ENCODE measurements at places on chromosomes 4 and X.

DNA sequence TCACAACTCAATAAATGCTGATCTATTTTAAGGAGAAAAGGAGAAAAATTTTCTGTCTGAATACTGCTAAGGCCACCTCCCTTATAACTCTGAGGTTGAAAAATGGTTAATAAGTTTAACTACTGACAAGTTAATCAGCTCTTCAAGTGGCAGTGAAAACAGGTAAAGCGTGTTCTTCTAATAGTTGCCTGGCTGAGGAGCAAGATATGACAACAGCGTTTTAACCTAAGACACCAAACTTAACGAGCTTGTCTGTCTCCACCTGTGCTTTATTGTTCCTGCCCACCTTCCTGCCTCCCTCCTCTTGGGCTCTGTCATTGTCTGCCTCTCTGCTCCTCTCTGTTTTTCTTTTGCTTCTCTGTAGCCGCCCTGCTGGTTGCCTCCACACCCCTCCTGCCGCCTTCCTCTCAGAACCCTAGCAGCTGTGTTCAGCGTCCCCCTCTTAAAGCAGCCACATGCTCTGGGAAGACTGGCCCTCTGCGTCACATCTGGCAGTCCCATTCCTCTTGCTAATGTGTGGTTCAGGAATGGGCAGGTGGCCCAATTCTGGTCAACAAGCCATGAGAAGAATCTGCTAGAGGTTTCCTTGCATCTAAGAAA lies 4.3 kb upstream of the TSPAN5 start:
- DNase-seq: no peak

DNA sequence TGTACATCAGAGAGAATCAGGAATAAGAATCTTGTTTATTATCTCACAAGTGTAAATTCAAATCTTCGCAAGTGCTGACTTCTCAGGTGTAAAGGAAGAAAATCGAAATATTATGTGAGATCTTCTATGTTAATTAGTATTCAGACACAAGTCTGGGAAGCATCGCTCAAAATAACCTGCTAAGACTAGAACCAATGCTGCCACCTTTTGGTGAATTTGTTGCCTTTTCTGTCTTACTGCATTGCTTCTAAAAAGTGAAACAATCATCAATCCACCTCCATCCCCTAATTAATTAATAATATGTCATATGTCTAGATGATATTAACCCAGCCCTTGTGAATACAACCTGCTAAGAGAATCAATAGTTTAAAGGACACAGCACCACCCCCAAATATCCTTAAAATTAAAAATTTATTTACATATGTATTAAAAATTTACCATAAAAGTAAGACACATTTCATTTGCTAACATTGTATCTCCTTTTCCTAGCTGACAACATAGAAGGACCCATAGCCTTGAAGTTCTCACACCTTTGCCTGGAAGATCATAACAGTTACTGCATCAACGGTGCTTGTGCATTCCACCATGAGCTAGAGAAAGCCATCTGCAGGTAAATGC lies 3.5 kb downstream of the EPGN start:
- peak; percentile 60 for DNase-seq

DNA sequence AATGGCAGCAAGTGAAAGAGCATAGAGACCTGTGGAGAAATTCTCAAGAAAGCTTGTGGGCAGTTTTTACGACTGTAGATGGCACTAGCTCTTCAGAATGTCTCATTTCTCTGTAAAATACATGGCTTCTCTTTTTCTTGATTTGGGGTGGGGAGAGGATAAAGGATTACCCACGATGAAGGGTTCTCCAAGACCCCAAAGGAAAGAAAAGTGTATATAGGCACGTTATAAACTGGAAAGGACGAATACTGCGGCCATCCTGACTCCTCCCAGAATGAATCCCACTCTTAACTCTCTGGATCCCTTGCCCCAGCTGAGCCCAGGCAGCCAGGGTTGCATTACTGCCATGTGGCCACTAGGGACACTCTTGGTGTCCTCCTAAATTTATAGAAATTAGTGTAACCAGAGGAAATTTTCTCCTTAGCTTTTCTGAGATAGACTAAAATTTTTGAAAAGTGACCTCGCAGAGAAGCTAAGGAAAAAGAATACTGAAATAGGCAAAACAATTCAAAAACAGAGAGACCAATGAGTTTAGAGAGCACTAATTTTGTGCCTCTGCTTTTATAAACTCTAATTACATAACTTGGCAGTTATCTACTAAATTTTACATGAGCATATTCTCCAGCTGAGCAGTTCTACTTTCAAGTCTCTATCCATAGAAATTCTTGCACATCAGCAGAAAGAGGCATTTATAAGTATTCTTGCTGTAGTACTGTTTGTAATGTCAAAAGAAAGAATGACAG lies 37.8 kb upstream of the PCDH19 start:
- peak; percentile 13 for DNase-seq

GRCh38 chrX:15475021-15475420 lies 18.1 kb downstream of the PIR start:
- no peak for DNase-seq

DNA sequence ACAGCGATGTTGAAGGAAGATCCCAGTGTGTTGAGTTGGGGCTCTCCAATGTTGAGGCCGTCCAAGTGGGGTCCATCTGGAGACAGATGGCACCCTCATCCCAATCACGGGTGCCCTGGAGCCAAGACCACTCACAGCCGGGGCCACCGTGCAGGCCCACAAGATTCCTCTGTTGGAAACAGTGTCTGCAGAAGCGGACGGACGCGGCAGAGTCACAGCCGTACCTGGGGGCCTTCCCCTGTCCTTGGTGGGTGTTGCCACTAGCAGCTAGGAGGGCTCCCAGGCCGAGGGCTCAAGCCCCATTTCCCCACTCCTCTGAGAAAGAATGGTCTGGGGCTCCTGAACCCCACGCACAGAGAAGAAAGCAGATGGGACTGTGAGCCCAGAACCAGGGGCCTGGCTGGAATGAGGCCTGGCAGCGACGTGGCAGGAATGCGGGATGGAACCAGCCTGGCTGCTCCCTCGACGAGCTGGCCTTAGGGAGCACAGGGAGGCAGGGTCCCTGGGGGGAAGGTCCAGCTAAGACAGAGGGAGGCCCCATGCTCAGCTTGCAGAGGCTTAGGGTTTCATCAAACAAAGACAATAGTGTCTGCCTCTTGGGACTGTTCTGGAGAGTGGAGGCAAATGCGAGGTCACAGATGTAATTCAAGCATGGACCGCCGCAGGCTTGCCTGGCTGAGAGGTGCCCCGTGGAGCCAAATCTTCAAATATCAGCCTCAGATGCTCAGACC lies 228.9 kb downstream of the AFAP1 start:
- DNase-seq: no peak

DNA sequence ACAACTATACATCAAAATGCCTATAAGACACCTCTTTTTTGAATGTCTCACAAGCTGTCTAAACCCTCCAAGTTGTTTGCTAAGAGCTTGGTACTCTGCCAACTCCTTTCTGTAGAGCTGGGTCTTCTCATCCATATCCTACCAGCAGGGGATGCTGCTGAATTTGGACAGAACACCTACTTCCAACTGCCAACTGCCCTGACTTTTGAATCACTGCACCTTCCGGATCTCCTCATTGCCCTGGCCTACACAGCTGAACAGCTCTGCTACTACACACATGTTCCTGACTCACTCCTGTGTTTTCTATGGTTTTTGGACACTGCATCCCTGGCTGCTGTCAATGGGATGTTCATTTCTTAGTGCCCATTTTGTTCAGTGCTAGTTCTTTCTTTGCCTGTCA lies 18.7 kb downstream of the FAM184B start:
- peak; percentile 24 for DNase-seq

DNA sequence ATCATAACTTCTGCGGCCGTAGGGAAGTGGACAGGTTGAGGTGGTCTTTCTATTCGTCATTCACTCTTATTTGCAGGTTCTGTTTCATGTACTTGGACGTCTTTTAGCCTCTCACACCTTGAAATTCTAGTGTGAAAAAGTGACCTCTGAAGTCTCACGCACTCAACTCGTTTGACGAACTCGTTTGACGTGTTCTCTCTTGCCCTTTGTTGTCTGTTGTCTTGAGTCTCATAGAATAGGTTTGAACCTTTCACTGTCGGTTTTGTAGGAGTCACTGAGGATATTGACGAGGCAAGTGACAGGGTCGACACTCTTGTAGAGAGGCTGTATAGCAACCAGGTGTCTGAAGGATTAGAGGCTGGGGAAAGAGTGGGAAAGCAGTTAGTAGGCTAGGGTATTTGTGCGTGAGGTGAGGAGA lies 1.1 kb upstream of the PGRMC2 start:
- peak; percentile 51 for DNase-seq

DNA sequence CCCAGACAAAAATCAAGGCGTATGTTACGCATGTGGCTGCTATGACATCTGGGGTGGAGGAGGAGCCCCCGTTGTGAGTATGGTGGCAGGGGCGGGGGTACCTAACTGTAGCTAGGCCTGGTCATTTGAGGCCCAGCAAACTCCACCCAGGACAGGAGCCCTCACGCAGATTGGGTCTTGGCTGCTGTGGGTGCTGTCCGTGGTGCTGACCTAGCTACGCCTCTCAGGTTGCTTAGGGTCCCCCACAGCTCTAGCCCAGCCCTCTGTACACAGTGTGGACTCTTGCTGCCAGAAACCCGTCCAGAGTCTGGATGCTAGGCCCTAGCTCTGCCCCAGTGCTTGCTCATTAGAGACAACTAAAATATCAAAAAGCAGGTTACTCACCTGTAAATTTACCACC lies 146.7 kb upstream of the PSAPL1 start:
- no peak for DNase-seq

DNA sequence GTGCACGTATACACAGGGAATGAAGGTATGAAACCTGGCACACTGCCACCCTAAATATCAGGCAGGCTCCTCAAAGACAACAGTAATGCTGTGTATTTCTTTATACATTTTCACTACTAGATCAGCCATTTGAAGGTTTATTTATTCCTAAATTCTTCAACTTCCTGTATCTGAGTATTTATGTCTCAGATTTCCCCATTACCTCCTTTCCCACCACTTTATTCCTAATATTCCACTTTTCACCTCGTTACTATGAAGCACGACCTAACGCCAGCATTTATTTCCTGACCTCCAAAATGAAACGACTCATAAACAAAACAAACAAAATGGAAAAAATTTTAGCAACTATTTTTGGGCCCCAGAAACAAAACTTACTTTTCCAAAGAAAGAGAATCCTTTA lies 69.6 kb downstream of the MAML3 start:
- DNase-seq: no peak

DNA sequence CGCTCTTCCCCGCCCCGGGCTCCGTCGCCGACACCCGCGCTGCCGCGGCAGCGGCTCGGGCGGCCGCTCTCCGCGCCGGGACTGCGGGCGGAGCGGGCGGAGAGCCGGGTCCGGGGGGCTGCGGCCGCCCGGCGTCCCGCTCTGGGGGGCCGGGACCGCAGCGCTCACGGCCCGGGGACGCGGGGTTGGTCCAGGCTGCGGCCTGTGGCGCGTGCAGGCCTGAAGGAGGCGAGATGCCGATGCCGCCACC lies 492 bp downstream of the GALNT7 start:
- DNase-seq: no peak

DNA sequence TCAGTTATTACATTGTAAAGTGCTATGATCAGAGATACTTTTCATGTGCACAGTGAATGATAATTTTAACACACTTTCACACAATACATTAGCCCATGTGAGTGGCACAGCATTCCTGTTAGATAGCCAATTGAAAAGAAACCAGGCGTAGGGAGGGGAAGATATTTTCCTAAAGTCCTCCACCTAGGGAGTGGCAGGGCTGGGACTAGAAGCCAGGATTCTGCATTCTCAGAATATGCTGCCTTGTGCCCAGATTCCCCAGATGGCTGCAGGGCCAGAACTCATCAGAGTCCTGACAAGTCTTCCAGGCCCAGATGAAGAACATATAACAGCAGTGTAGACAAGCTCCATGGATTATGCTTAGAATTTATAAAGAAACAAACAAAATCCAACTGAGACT lies 350.2 kb downstream of the AFF2 start:
- DNase-seq: no peak

DNA sequence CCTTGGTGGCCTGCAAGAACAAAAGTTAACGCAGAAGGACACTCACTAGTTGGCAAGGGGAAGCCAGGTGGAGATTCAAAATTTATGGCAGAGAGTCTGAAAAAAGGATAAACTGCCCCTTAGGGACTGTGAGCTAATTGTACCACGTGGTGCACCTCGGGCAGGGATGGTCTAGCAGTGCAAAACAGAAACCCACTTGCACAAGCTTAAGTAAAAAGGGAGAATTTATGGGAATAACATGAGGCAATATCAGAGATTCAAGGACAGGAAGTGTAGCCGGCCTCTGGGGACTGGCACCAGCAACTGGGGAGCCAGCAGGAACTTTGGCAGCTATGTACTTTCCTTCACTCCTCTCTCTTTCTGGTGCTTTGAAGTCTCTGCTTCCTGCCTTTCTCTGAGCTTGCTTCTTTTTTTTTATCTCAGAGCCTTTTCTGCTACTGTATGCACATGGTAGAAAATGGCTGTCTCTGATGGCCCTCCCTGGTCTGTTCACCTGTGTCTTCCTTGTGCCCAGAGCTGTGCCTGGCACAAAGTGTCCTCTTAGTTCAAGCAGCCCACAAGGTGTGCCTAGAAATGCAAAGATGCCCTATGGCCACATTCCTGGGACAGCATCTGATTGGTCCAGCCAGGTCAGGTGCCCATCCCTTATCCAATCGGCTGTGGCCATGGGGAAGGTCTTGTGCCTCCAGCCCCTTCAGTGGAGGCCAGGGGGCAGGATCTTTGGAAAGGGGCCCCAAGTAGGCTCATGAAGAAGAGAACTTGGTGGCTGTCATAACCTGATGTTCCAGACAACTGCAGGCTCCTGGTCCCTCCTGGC lies 114.8 kb upstream of the ATP6AP2 start:
- DNase-seq: no peak

DNA sequence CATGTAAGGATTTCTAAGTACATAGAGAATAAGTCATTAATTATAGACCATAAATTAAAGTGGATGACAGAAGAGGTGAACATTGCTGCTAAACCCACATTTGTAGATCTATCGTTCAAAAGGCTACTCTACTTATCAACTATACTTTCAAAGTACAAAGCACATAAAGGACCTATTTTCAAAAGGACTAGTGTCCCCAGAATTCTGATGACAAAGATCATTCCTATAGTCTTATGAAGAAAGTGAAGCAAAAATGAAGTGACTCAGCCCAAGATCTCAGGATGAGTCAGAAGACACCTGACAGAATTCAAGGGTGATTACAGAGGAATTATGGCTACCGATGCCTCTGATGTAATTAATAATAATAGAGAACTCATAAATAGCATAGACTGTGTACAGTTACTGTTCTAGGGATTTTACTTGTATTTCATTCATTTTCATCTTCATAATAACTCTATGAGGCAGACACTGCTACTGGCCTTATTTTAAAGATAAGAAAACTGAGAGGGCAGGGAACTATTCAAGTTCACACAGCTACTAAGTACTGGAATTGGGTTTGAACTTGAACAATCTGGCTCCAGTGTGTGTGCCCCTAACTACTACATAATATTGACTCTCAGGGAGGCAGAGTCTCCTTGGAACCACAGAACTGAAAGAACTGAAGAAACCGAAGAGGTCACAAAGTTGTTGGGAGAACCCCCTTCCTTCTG lies 17.1 kb downstream of the USP46 start:
- DNase-seq: no peak

- DNase-seq: no peak
These were observed 192.9 kb upstream of the TBL1X start for GRCh38 chrX:9271789-9272525.

GRCh38 chr4:145589916-145590702 lies 29.1 kb upstream of the MMAA start:
- DNase-seq: no peak

All from cerebellar cortex (tissue), 1 donor.